8988T (cell line): ENCODE measurements at places on chromosomes 4 and X.

DNA sequence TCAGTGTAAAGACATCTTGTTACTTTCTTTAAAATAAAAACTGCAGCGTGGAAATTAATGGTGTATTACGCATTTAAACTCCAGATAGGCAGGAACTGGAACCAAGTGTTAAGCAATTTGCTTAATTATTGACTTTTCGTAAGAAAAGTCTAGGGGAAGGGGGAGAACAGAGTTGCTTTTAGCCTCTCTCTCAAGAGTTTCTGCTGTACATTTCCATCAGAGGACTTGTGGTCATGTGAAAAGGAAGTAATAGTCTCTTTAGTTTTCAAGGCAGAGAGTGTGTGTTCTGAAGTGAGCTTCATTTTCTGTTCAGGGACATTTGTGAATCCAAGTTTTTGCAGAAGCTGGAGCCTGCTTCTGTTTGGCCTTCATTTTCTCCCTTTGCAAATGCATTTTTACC lies 127.2 kb downstream of the UBE2K start:
- no peak for DNase-seq

- no peak for DNase-seq
Measured at GRCh38 chrX:112137276-112137675, 54.7 kb upstream of the TRPC5 start.

GRCh38 chr4:80709082-80709869 lies 321.2 kb upstream of the BMP3 start:
- no peak for DNase-seq

GRCh38 chrX:151977923-151978322 lies 3.4 kb upstream of the GABRE start:
- no peak for DNase-seq

GRCh38 chrX:7568597-7568996 lies 274.4 kb upstream of the VCX start:
- no peak for DNase-seq

GRCh38 chrX:12229986-12230385 lies 91.7 kb downstream of the FRMPD4 start:
- no peak for DNase-seq

DNA sequence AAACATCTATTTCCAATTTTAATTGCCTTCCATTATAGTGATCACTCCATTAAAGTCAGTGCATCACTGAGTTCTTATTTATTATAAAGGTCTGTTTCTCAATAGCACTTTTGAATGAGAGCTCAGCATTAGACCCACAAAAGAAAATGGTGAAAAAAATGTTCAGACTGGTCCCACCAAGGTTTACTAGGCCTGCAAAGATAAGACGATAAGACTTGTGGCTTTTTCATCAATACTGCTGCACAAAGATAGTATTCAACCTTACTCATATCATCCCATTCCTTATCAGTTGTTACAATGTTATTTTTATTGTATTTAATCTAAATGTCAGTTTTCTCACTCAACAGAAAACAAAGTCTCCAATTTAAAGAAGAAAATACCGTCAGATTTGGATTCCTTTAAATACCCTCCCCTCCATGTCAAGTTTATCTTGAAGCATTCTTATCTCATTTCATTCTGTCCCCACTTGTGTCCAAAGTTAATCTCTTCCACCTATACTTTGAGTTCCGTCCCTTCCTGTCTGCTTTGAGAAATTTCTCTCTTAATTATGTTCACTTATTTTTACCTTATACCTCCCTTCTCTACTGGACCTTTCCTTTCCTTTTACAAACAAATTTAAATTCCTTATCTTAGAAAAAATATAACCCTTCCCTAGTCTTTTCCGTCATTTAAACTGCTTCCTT lies 140.0 kb downstream of the GASK1B start:
- DNase-seq: no peak

GRCh38 chrX:78378476-78379115 lies 51.2 kb upstream of the CYSLTR1 start:
- no peak for DNase-seq

DNA sequence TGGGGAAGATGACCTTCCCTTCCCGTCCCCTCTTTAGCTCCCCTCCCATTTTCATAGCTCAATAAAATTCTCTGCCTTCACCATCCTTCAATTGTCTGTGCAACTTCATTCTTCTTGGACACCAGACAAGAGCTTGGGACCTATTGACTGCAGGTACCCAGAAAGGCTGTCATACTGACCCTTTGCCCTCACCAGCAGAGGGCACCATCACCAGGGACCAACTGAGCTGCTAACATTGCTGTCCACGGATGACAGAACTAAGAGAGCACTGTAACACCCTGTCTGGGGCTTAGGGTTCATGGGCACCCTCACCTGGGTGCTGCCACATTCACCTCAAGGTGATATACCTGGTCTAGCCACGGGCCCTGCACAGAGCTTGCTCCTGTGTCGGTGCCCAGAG lies 141.3 kb upstream of the VCX3B start:
- no peak for DNase-seq

DNA sequence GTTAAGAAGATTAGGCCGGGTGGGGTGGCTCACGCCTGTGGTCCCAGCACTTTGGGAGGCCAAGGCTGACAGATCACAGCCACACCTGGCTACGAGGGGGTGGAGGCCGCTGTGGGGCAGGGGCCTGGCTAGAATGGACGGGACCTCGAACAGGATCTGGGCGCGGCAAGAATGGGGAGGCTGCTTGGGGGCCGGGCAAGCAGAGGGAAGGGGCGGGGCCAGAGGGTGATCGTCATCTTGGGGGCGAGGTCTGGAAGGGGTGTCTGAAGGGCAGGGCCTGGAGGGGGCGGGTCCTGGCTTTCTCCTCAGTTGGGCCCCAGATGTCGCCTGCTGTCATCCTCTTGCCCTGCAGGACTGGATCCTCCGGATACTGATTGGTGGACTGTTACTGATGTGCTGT lies 57.3 kb upstream of the ENPEP start:
- no peak for DNase-seq

- DNase-seq: no peak
Measured at GRCh38 chr4:36256398-36256891, 12.1 kb upstream of the ARAP2 start.

GRCh38 chr4:182808673-182809416 lies 108.3 kb downstream of the DCTD start:
- DNase-seq: no peak

DNA sequence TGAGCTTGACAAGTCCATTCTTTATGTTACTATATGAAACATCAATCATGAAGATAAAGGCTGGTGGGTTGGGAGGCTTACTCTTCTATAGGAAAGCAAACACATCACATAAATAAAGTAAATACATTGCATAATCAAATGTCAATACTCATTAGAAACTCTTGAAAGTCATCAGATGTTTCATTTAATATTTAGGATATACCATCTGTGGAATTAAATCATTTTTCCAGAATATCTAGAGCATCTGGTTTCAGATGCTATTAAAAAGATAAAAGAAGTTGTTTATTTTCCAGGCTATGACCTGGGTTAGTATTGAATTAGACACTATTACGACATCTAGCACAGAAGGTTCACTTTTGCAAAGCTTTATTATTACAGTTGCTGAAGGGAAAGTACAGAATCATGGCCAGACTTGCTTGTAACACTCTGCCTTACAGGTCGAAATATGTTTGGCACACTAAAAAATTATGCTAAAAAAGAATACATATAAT lies 72.6 kb downstream of the METTL14 start:
- no peak for DNase-seq

DNA sequence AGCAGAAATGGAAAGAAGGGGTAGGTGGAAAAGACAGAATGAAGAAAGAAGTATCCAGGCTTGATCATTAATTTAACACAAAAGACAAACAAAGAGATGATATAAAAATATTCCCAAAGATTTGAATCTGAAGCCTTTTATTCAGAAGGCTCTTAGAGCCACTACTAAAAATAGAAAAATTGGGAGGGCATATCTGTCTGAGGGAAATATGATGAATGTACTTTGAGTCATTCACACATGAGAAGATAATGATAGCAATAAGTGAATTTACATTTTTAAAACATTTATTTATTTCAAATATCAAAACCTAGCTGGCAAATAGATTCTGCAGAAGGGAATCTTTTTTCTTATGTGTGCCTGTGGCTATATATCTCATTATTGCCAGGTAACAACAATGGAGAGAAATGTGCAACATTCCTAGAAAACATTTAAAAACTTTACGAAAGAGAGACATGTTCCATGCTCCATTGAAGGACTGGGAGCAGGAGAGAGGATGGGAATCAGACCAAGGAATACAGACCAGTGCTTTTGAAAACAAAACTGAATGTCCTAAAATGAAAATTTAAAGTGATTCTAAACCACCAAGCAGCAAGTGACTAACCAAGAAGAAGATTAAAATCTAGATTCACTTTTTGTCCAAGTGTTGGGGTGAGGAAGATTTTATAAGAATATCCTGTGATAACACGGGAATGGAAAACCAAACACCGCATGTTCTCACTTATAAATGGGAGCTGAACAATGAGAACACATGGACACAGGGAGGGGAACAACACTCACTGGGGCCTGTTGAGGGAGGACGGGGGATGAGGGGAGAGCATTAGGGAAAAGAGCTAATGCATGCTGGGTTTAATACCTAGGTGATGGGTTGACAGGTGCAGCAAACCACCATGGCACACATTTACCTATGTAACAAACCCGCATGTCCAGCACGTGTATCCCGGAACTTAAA lies 41.2 kb downstream of the ANXA5 start:
- DNase-seq: no peak

DNA sequence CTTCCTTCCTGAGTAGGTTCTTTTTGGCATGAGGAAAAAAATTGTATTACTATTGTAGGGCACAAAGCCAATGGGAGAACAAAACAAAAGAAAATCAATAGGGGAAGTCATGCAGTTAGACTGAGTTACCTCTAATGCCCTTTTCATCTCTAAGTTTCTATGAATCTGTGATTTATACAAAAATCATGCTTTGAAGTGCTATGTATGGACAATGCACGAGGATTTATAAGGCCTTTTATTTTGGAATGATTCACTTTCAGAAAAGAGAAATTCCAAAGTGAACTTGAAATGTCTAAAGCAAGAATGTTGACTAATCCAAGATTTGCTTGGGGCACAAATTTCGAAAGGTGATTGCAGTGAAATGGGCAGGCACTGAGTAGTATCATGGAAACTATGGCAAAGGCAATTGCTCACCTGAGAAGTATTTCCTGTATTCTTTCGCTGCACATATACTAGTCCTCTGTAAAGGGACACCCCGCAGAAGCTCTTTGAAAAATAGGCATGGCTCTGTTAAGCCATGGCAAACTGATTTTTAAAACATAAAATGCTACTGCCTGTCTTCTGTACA lies 52.8 kb downstream of the ADGRG4 start:
- DNase-seq: no peak

GRCh38 chrX:10235851-10236250 lies 79.1 kb downstream of the CLCN4 start:
- DNase-seq: no peak
